ENCODE measurements at places on chromosomes 12 and 14. TPM values are rescaled to one million over a fixed set of nuclear protein-coding genes. Genes with fewer than 3 reads are reported as not detected.

The A2M gene
- 12.1 TPM for total RNA-seq

The SMIM41 gene
- 9.8 TPM for total RNA-seq

The PLCZ1 gene
- total RNA-seq: not detected

The TCL1B gene
- total RNA-seq: not detected

The PNMA1 gene
- 9.0 TPM for total RNA-seq

The BMAL2 gene
- 21.4 TPM for total RNA-seq

The TAS2R43 gene
- total RNA-seq: 1.3 TPM

The TDRD9 gene
- 0.37 TPM for total RNA-seq

The RNASE4 gene
- total RNA-seq: 29.1 TPM

The ST8SIA1 gene
- total RNA-seq: 0.65 TPM

The GPR65 gene
- total RNA-seq: 0.28 TPM

The ADAM21 gene
- total RNA-seq: 0.55 TPM

The LMNTD1 gene
- total RNA-seq: 0.37 TPM

The TAS2R20 gene
- 2.2 TPM for total RNA-seq

The ARF6 gene
- total RNA-seq: 56.7 TPM

The SLC25A47 gene
- not detected for total RNA-seq

The ZNF140 gene
- 31.4 TPM for total RNA-seq

The ZFHX2 gene
- 0.14 TPM for total RNA-seq

The KRT71 gene
- not detected for total RNA-seq

The LRRC43 gene
- 2.6 TPM for total RNA-seq

The MIPOL1 gene
- 8.0 TPM for total RNA-seq

The EML5 gene
- total RNA-seq: under 0.01 TPM

The SLC6A12 gene
- not detected for total RNA-seq

The AMIGO2 gene
- total RNA-seq: 15.4 TPM

The ABHD12B gene
- total RNA-seq: not detected

The TMPO gene
- 25.1 TPM for total RNA-seq

The CACNA2D4 gene
- 0.43 TPM for total RNA-seq

The HCAR2 gene
- not detected for total RNA-seq

The ASPG gene
- not detected for total RNA-seq

The KRT79 gene
- not detected for total RNA-seq

The TC2N gene
- total RNA-seq: 0.65 TPM

The APOF gene
- total RNA-seq: not detected

The VWF gene
- total RNA-seq: 3.7 TPM

The ARPC3 gene
- 209 TPM for total RNA-seq

The IFI27 gene
- 16.4 TPM for total RNA-seq

The GCH1 gene
- total RNA-seq: 12.4 TPM

The FSCB gene
- not detected for total RNA-seq

The NTS gene
- 6.0 TPM for total RNA-seq

The TMEM253 gene
- not detected for total RNA-seq

The ETFBKMT gene
- 3.2 TPM for total RNA-seq

The TCTN2 gene
- 8.0 TPM for total RNA-seq

The KICS2 gene
- total RNA-seq: 5.3 TPM

The MYO1A gene
- not detected for total RNA-seq

The HCAR3 gene
- not detected for total RNA-seq

The IAPP gene
- not detected for total RNA-seq

The PROX2 gene
- not detected for total RNA-seq

The SLC10A1 gene
- not detected for total RNA-seq

The IKZF4 gene
- total RNA-seq: 0.57 TPM

The ASIC1 gene
- total RNA-seq: 2.1 TPM

The PRR4 gene
- total RNA-seq: 0.37 TPM

The MBIP gene
- total RNA-seq: 7.0 TPM

The KRT6C gene
- total RNA-seq: not detected

The CCDC175 gene
- not detected for total RNA-seq

The RNASE2 gene
- not detected for total RNA-seq

The ARHGEF25 gene
- total RNA-seq: 22.3 TPM
